ENCODE measurements at places on chromosomes 5 and 9.

DNA sequence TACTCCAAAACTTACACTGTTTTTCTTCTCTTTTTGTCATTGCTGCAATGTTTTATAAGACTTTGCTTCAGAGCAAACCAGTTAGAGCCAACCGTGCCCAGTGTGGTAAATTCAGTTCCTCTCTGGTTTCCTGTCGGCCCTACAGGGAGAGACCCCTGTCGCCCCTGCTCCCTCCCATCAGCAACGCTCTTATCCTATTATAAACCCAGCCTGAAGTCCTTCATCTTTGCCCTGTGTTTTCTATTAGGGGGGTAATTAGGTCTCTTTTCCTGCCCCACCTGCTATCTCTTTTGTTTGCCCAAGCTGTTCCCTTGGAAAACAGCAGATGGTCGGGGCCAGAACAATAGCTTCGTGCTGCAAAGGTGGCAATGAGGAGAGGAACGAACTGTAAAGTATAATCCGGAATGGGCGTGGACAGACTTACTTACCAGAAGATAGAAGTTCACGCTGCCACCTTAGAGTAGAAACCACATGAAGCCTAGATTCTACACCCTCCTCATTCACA lies 21.4 kb upstream of the OTULINL start:
- DNase-seq: peak; percentile 27

DNA sequence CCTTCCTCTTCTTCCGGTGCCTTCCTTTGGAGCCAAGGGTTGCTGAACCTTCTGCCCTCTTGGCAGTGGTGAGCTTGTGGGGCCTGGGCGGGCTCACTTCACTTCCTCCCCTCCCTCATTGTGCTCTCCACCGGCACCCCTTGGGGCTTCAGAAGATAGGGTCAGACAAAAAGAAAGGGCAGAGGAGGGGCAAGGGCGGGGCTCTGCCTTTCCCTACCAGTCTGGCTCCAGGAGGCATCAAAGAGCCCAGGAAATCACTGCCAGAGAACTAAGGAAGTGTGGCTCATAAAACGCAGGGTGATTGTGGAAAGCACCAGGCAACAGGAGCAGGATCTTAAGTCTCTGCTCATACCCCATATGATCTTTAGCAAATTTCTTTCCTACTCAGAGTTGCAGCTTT lies 34.8 kb downstream of the ACOT12 start:
- DNase-seq: no peak

DNA sequence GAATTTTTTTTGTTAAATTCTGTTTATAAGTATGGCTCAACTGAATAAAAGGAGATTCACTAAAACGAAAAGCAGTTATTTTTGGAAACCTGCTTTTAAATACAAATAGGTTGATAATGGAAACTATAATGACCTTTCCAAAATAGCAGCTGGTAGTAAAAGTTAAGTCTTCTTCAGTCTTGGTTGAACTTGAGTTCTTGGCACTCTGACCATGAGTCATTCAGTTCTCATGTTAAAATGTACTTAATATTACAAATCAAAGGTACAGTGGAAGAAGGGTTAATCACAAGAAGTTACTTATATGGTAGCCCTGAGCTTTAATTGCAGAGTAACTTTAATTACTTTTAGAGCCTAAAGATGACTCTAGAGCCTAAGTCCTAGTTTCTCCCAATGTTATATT lies 62.1 kb downstream of the KLF9 start:
- DNase-seq: no peak

DNA sequence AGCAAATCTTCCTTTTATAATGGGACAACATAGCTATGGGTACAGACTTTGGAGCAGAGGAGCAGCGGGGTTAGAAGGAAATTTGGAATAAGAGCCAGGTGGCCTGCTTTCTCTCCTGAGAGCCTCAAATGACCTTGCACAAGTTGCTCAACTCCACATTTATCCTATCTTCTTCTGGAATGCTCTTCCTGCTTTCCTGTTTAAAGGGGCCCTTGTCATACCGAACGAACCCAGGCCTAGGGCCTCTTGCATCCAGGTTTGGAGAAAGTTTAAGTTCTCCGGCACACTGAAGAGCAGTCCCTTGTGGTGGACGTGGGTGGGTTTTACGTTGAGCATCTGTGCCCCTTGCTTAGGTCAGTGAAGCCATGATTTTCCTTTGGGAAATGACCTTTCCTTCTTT lies 197.9 kb upstream of the NR3C1 start:
- no peak for DNase-seq

GRCh38 chr5:172216345-172216744 lies 22.4 kb downstream of the EFCAB9 start:
- no peak for DNase-seq

DNA sequence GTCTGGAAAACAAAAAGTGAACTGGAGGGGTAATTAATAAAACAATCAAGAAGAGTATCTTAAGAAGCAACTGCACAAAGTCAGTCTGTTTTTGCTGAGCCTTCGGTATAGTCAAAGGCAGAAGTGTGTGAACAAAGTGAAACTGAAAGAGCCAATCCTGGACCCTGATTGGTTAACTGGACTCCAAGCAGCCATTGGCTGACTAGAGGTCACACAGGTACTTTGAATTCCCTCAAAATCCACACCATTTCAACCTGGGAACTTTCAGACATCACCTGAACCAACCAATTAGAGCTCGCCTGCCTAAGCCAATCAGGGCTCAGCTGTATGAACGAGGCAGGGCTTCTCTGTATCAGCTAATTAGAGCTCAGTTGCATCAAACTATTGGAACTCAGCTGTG lies 286.7 kb downstream of the TLE4 start:
- DNase-seq: no peak

GRCh38 chr5:1262381-1262780 lies 32.5 kb downstream of the TERT start:
- no peak for DNase-seq

Measured in pancreas (tissue), 10 donors.